ENCODE measurements at places on chromosomes 3 and 15.

DNA sequence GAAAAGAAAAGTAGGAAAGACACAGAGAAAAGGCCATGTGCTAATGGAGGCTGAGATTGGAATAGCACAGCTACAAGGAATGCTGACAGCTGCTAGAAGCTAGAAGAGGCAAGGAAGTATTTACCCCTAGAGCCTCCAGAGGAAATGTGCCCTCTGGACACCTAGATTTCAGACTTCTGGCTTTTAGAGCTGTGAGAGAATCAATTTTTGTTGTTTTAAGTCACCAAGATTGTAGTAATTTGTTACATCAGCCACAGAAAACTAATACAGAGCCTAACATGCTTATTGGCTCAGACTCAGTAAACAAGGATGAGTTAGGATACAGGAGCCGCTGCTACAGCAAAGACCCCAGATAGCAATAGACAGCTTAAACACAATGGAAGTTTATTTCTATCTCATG is 33.1 kb upstream of the GLCE start:
- no peak for DNase-seq

DNA sequence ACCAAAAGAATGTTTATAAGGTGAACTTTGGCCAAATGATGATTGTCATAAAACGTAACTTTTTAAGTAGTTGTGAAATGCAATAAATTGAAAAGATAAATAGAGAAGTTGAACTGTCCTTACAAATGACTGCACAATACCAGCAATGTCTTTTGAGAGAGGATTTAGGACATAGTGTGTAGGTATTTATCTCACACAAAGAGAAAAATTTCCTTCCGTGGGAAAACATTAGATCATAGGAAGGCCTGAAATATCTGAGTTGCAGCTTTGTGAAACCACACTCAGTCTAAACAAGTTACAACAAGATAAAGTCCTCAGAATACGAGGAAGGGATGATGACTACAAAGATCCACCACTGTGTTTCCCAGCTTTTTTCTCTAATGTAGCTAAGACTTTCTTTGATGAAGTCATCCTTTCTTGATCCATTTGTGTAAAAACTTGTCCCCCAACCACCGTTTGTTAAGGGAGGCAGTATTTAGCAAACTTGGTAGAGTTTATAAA is 16.0 kb downstream of the ROBO2 start:
- no peak for DNase-seq

- no peak for DNase-seq
Measured at GRCh38 chr3:139769796-139770195, 92.0 kb upstream of the NMNAT3 start.

DNA sequence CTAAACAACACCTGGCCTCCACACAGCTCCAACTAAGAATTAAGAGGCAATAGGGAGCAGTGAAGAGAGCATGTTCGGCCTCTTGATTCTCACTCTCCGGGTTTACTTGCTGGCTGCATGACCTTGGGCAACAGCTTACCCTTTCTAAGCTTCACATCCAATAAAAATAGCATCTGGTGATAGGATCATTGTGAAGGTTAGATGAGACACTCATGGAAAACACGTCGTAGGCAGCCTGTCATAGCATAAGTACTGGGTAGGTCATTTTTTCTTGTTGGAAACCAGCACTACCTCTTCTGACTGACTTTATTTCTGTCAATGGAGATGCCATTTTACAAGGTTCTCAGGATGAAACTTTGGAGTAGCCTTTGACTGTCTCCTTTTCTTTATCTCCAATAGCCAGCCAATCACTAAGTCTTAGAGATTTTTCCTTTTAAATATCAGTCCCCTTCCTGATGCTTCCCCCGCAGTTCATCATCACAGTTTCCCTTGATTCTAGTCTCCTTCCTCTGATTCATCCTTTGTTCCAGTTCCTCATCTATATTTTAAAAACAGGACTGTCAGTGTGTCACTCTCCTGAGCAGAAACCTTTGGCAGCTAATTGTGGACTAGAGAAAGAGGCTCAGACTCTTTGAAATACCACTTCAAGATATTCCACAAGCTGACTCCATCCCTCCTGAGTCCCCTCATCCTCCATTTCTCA is 271.5 kb downstream of the SLC9A9 start:
- DNase-seq: no peak

DNA sequence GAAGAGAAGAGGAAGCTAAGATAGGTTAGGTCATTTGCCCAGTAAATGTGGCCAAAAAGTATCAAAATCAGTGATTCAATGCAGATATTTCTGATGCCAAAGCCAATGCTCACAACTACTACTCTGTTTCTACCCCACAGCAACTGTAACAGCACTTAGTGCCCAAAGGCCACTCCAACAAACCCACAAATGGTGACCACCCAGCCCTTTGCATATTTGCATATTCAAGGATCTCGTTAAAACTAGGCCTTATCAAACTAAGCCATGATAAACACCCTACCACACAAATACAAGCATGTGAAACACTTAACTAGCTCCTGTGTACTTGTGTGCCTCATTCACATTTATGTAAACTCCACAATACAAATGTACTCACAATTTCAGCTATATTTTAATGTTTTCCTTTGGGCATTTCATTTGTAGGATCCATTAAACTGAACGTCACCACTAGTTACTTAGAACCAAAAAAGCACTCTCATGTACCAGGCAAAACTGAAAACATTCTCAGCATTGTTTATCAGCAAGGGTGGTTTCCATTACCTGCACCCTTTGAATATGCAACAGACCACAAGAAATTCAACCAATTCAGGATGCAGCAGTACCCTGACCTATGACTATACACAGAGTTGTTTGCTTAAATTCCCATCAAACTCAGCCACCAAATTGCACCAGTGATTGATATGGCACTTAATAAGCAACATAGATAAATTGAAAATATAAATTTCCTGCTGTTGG is 111.2 kb upstream of the STT3B start:
- DNase-seq: no peak
